ENCODE measurements at places on chromosomes 5 and 9.

DNA sequence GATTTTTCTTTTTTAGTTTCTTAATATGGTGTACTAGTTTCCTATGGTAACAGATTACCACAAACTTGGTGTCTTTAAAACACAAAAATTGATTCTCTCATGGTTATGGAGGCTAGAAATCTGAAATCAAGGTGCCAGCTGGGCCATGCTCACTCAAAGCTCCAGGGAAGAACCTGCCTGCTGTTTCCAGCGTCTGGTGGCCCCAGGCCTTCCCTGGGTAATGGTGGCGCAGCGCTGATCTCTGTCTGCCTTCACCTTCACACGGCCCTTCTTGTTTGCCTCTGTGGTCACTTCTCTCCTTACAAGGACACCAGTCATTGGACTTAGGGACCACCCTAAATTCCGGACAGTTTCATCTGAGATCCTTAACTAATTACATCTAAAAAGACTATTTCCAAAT is 70.5 kb upstream of the GFPT2 start:
- no peak for DNase-seq

DNA sequence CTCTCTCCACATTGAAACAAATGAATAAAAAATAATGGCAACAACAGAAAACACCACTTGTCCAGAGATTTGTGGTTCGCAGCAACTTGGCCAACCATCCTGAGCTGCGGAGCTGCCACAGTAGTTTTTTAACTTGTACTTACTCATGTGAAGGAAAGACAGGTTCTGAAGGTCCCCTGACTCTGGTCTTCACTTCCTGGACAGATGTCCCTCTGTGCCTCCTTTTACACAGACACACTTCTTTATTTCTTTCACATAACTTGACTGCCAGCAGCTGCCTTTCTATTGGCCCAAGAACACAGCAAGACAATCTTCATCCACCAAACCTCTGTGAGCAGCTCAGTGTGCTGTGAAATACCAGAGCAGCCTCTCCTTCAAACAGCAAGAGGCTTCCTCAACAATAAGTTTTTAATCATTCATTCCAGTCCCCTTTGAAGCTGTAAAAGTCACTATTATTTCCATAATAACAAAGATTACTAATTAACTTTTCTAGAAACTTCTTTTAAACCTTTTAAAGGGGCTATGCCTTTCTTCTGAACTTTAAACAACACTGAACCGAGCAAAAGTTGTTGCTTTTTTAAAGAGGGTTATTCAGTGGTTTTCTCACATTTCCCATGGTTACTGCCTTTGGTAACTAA is 198.7 kb downstream of the NR2F1-AS1 start:
- no peak for DNase-seq

GRCh38 chr9:98136489-98136888 is 17.5 kb upstream of the TRIM14 start:
- DNase-seq, result no peak

DNA sequence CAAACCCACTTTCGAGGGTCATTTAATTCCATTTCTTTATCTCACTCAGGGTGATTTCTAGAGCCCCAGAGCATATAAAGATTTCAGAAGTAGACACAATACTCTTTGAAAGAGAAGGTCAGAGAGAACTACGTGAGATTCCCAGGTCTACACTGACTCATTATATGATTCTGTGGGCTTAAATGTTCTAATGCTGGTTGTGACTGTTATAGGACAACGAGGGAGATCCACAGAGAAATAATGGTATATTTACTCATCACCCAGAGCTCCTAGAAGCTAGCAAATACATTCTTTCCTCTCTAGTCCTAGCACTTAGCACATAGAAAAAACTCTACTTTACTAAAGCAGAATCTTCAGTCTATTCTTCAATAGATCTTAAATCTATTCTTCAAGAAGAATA is 39.4 kb upstream of the GRAMD2B start:
- no peak for DNase-seq

DNA sequence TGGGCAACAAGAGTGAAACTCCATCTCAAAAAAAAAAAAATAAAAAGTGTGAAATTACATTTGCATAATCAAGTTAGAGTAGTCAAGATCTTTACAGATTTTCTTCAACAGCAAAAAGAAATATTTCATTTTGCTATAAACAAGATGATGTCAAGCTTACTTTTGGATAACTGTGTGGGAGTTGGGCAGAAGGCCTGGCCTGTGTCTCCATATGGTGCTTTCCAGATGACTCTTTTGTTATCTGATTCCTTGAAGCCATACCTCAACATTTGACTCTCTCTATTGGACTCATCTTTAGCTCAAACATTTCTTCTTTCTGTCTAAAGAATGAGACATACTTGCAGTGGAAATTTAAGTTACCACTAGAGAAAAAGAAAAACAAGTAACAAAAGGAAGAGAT is 246.8 kb downstream of the MSX2 start:
- no peak for DNase-seq

DNA sequence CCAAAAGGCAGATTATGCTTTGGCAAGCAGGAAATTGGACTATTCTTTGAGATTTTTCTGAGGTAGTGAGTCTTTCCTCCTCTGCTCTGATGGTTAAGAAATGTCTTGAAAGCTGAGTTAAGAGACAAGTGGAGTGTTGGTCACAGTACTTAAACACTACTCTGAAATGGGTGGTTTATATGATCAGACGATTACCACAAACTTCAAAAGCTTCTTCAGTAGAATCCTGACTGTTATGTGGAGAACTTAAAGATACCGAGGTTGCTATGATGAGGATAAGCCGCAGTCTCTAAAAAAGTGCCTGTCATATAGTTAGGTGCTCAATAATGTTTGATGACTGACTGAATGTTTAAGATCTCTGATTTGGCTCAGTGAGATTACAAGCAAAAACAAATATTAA is 24.3 kb downstream of the GCNT4 start:
- no peak for DNase-seq

GRCh38 chr5:45532826-45533624 is 163.2 kb downstream of the HCN1 start:
- DNase-seq, result no peak

- no peak for DNase-seq
These were observed 3.5 kb downstream of the TENT4A start for GRCh38 chr5:6716629-6717149.

- no peak for DNase-seq
These were observed 169.0 kb upstream of the PANK3 start for GRCh38 chr5:168747987-168748777.

- no peak for DNase-seq
These were observed 196.3 kb upstream of the KLF4 start for GRCh38 chr9:107685901-107686300.

DNA sequence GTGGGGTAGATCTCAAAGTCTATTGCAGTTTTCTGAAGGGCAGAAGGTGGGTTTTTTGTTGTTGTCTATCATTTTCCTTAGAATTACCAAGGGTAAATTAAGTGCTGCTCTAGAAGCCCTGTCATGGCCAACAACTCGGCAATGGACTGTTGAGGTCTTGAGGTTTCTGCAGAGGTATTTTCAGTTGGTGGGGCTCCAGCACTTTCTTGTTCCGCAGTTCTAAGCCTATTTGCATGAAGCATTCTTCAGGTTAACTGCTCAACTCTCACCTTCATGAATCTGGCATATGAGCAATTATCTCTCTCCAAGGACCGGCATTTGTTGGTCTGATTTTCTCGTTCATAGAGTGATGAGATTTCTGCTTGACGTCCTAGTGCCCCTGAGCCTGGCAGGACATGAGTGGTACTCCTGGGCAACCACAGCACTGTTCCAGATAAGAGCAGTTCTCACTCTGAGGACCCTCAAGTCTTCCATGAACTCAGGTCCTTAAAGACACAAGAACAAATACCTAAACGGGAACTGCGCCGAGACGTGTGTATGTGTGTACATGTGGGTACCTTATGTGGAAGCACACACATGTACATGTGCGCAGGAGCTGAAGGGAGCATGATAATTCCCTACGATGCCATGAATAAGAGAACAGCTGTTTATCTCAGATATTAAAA is 544.5 kb downstream of the CSNK1G3 start:
- no peak for DNase-seq

GRCh38 chr9:78422309-78422708 is 125.4 kb downstream of the PSAT1 start:
- DNase-seq, result no peak

GRCh38 chr9:83451308-83451707 is 86.9 kb downstream of the FRMD3 start:
- no peak for DNase-seq

- no peak for DNase-seq
These were observed 118.8 kb downstream of the SIL1 start for GRCh38 chr5:139079225-139079990.

All from stimulated activated CD4-positive, alpha-beta T cell treated with anti-CD3 and anti-CD28 coated beads, Interleukin-1b, Interleukin-23, amount 100 ng/mL, for 4 hours (primary cell).